Stimulated activated CD4-positive, alpha-beta T cell treated with anti-CD3 and anti-CD28 coated beads, Interleukin-1b, Interleukin-23, amount 100 ng/mL, for 24 hours (primary cell): ENCODE measurements at places on chromosomes 2 and 18.

- no peak for DNase-seq
These were observed 27.0 kb downstream of the KLF7 start for GRCh38 chr2:207138627-207139297.

- DNase-seq: no peak
These were observed 3.3 kb downstream of the ST6GAL2 start for GRCh38 chr2:106882673-106883072.

GRCh38 chr18:26777351-26778053 lies 88.0 kb downstream of the AQP4 start:
- no peak for DNase-seq

- no peak for DNase-seq
These were observed 1.2 kb downstream of the ASAP2 start for GRCh38 chr2:9207641-9208311.

DNA sequence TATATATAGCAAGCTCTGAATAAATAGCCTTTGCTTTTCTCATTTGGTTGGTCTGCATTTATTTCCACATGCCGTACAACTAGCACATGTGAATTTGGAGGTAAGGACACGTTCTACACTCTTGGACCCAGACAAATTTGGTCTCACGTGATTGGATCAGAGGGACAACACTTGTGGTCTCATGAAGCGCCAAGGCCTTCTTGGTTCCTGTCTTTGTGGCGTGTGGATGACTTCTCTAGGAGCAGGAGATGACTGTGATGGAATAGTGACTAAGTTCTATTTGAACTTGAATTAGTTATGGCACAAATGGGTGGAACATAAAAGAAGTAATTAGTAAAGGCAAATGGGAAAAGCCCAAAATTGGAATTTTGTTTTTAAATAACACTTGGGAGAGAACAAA lies 206.9 kb downstream of the BCL2 start:
- no peak for DNase-seq
